ENCODE measurements at places on chromosomes 12 and 14. TPM values are rescaled to one million over a fixed set of nuclear protein-coding genes. Genes with fewer than 3 reads are reported as not detected.

The CNOT2 gene
- total RNA-seq, result 78.8 TPM

The ASCL4 gene
- total RNA-seq, result not detected

The MSI1 gene
- total RNA-seq, result not detected

The TRAFD1 gene
- total RNA-seq, result 50.8 TPM

The ITGB7 gene
- total RNA-seq, result 770 TPM

The SLC4A8 gene
- total RNA-seq, result 10.4 TPM

The ASCL1 gene
- total RNA-seq, result not detected

The CLEC14A gene
- total RNA-seq, result not detected

The AMIGO2 gene
- 5.3 TPM for total RNA-seq

The SVOP gene
- not detected for total RNA-seq

The ABCD2 gene
- total RNA-seq, result 19.3 TPM

The ACIN1 gene
- total RNA-seq, result 201 TPM

The OR4E2 gene
- total RNA-seq, result not detected

The ART4 gene
- total RNA-seq, result not detected

The LRIG3 gene
- total RNA-seq, result 0.05 TPM

The FOXM1 gene
- 110 TPM for total RNA-seq

The LALBA gene
- not detected for total RNA-seq

The PLBD1 gene
- not detected for total RNA-seq

The KITLG gene
- 0.16 TPM for total RNA-seq

The KLHL33 gene
- total RNA-seq, result 0.05 TPM

The BIN2 gene
- total RNA-seq, result 173 TPM

The PRH2 gene
- not detected for total RNA-seq

The MMP17 gene
- not detected for total RNA-seq

The CCDC196 gene
- not detected for total RNA-seq

The CATSPERB gene
- 8.0 TPM for total RNA-seq

The SIX6 gene
- not detected for total RNA-seq

The LIN7A gene
- 0.18 TPM for total RNA-seq

The HAL gene
- 0.41 TPM for total RNA-seq

The SIX1 gene
- 0.25 TPM for total RNA-seq

The CHGA gene
- total RNA-seq, result not detected

The KLRG1 gene
- total RNA-seq, result 3.5 TPM

The ATN1 gene
- 35.9 TPM for total RNA-seq

The ATP2A2 gene
- 186 TPM for total RNA-seq

The TMTC1 gene
- 0.39 TPM for total RNA-seq

The CSRP2 gene
- 0.11 TPM for total RNA-seq

The NFKBIA gene
- total RNA-seq, result 113 TPM

The COPZ1 gene
- 136 TPM for total RNA-seq

The CLSTN3 gene
- total RNA-seq, result 81.9 TPM

The SPIC gene
- not detected for total RNA-seq

The KLRK1 gene
- total RNA-seq, result 0.43 TPM

The RBM23 gene
- 84.7 TPM for total RNA-seq

The CMA1 gene
- not detected for total RNA-seq

The PRPH gene
- total RNA-seq, result not detected

The RPS29 gene
- total RNA-seq, result 2,075 TPM

The TSPAN11 gene
- total RNA-seq, result not detected

The GPR135 gene
- 1.9 TPM for total RNA-seq

The NRXN3 gene
- total RNA-seq, result not detected

The IFI27 gene
- 13.6 TPM for total RNA-seq

The GAS2L3 gene
- 5.0 TPM for total RNA-seq

The IFT81 gene
- total RNA-seq, result 2.3 TPM

The CCND2 gene
- 790 TPM for total RNA-seq

The DNAI7 gene
- total RNA-seq, result not detected

The RD3L gene
- total RNA-seq, result not detected

The KCNH5 gene
- total RNA-seq, result not detected

The CRIP2 gene
- total RNA-seq, result 1.5 TPM

The LRP10 gene
- total RNA-seq, result 51.0 TPM

The GON7 gene
- total RNA-seq, result 16.2 TPM

The CCDC88C gene
- total RNA-seq, result 175 TPM

The TAS2R10 gene
- total RNA-seq, result 1.3 TPM

The IFI27L2 gene
- total RNA-seq, result 68.6 TPM
